ENCODE measurements at places on chromosomes 6 and 20.

GRCh38 chr6:119350202-119350951 is 816 bp upstream of the MAN1A1 start:
- no peak for DNase-seq

- no peak for DNase-seq
Observed at GRCh38 chr6:123768921-123769320, 34.7 kb upstream of the NKAIN2 start.

DNA sequence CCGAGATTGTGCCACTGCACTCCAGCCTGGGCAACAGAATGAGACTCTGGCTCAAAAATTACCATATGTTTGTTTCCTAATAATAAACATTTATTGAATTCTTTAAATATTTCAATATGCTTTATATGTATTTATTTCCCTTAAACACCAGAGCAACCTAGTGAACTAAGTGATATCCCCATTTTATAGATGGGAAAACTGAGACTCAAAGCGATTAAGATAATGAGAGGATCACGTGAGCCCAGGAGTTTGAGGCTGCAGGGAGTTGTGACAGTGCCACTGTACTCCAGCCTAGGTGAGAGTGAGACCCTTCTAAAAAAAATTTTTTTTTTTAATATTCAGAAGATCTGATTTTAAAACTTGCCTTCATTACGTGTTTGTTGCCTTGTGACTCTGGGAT is 19.4 kb upstream of the CARMIL1 start:
- DNase-seq = no peak

DNA sequence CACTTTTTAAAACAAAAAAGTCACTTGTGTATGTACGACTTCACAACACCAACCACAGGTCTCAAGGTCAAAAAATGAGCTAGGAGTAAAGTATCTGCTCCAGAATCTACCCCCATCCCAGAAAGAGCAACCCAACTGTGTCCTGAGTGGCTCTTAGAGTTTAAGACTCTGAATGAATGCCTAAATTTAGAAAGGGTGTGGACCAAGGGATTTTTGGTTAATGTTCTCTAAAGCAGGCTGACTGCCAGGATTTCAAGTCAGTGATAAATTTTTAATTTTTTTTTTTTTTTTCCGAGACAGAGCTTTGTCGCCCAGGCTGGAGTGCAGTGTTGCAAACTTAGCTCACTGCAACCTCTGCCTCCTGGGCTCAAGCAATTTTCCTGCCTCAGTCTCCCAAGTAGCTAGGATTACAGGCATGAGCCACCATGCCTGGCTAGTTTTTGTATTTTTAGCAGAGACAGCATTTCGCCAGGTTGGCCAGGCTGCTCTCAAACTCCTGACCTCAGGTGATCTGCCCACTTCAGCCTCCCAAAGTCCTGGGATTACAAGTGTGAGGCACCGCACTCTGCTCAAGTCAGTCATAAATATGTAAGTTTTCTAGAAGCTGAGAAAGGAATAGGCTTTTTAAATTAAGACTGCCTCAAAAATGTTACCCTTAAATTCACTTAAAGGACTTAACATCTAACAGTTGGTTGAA is 20.2 kb downstream of the STAU1 start:
- no peak for DNase-seq

DNA sequence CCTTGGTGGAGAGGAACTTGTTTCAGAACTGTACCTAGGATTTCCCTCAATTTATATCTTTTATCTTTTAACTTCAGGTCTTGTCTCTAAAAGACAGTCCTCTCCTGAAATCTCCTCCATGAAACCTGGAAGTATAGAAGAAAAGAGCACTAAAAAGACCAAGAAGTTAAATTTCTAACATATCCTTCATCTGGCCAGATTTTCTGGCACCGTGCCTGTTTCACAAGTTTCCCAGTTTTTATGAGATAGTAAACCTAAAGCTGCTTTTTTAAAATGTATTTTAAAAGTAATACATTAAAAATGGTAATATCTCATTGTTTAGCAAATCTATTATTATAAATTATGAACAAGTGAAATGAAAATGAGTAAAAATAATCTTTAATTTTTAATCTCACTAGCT is 348.3 kb upstream of the RSPO3 start:
- no peak for DNase-seq

- DNase-seq = peak; percentile 54
Observed at GRCh38 chr6:28105245-28105639, 19.2 kb upstream of the ZSCAN16 start.

- no peak for DNase-seq
Observed at GRCh38 chr6:81572020-81572419, 180.5 kb downstream of the TENT5A start.

DNA sequence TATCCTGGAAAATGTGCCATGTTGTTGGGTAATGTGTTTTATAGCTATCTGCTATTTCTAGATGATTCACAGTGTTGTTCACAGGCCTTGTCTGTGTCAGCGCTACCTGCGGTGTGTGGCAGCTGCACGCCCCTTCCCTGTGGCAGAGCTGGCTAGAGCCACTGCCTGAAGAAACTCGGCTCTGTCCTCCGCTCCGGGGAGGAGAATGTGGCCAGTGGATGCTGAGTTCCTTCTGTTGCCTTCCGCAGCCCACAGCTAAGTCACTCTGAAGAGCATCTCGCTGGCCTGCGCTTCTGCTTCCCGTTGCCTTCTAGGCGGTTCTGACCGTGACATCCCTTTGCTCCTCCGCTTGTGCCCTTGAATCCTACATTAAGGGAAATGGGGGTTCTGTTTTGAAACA is 135.1 kb downstream of the PLG start:
- DNase-seq = no peak

- no peak for DNase-seq
Observed at GRCh38 chr20:40276301-40276700, 412.7 kb downstream of the MAFB start.

DNA sequence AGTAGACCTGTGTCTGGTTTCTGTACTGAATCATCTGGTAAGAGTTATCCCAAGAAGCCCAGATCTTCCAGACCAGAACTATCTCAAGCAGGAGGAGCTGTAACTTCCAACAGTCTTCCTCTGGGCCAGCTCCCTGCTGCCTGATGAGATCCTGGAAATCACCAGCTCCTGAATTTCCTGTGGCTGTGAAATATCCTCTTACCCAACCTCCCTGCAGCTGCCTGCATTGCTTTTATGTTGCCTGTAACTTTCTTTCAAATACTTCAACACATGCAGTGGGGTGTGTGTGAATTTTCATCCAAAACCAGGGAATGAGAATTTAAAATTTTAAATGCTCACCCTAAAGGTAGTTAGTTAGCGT is 160.5 kb upstream of the LAMP5 start:
- no peak for DNase-seq

GRCh38 chr6:126015863-126016262 is 29.5 kb downstream of the TRMT11 start:
- DNase-seq = no peak

DNA sequence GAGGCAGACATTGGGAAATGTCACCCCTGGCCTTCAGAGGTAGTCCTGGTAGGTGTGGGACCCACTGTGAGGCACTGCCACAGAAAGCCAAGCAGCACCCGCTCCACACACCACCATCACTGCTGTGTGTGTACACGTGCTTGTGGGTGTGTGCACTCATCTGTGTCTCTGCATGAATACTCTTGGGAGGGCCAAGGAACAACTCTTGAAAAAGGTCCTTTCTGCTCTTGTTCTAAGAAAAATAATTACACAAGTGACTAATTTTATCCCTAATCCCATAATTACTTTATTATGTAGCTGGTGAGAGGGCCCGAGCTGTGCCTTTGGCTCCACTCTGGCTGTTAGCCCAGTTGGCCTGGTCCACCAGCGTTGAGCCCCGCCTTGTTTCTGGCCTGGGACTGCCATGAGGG is 21.7 kb upstream of the EPB41L1 start:
- DNase-seq = no peak

GRCh38 chr20:48800177-48800576 is 27.6 kb downstream of the PREX1 start:
- DNase-seq = no peak

DNA sequence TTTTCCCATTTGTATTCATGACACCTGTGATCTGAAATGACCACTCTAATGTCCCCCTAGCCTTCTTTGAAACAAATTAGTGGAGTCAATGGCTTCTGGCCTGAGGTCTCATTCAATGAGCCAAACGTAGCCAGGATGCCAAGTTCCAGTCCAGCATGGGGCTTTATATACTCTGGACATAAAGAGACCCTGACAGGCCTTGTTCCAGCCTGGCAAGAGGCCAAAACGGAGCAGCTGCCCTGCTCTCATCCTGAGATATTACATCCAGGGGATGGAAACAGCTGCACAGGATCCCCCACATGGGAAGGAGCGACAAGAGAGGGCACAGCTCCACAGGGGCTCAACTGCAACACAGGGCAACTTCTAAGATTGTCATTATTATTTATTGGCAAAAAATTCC is 437.8 kb downstream of the CDH26 start:
- DNase-seq = no peak

- no peak for DNase-seq
Observed at GRCh38 chr6:2622671-2623070, 128.1 kb downstream of the MYLK4 start.

DNA sequence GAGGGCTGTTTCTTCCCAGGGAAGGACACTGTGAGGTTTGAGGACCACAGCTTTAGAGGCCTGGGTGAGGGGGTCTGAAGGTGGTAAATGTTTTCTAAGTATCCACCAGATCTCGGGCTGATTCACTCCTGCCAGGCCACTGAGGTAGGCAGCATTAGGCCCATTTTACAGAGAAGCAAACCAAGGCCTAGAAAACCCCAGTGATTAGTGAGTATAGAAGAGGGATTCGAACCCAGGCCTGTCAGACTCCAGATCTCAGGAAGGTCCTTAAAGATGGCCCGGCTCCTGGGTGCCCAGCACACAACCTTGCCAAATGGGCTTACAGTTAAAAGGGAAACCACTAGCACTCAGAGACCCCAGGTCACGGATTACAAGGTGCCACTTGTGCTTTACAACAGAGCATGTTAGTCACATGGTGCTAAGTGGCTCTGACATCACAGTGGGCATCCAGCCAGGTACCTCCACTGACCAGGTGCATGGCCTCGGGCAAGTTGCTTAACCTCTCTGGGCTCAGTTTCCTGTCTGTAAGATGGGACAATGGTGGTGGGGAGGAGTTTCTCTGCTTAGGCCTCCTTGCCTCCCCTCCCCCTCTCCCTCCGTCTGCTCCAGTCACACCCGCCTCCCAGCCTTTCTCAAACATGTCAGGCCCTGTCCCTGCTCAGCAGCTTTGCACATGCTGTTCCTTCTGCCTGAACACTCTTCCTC is 18.8 kb upstream of the SIRPA start:
- DNase-seq = no peak

DNA sequence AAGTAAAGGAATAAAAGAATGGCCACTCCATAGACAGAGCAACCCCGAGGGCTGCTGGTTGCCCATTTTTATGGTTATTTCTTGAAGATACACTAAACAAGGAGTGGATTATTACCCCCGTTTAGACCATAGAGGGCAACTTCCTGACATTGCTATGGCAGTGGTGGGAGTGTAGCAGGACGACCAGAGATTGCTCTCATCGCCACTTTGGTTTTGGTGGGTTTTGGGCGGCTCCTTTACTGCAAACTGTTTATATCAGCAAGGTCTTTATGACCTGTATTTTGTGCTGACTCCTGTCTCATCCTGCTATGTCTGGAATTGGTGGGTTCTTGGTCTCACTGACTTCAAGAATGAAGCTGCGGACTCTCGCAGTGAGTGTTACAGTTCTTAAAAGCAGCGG is 78.7 kb downstream of the C6orf52 start:
- no peak for DNase-seq

DNA sequence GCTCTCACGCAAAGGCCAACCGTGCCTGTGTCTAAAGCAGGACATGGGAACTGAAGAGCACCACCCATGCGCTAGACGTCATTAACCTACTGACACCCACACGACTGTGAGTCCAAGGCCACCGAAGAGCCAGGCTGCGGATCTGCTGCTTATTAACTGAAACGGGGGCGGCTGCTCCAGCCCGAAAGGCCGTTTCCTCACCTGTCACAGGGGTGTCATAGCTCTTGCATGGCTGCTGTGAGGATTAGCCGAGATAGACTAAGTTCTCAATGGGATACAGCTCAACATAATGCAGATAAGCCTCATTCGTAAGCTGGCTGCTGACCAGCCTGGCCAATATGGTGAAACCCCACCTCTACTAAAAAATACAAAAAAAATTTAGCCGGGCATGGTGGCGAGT is 26.7 kb downstream of the OVOL2 start:
- no peak for DNase-seq

- DNase-seq = no peak
Observed at GRCh38 chr20:43516251-43516824, 8.8 kb downstream of the L3MBTL1 start.

Data from HL-60 (cell line).